ENCODE measurements at places on chromosomes 6 and 20. TPM values are rescaled to one million over a fixed set of nuclear protein-coding genes. Genes with fewer than 3 reads are reported as not detected.
A peak's percentile ranks its signal among the peaks of the same experiment; 100 is the strongest.

DNA sequence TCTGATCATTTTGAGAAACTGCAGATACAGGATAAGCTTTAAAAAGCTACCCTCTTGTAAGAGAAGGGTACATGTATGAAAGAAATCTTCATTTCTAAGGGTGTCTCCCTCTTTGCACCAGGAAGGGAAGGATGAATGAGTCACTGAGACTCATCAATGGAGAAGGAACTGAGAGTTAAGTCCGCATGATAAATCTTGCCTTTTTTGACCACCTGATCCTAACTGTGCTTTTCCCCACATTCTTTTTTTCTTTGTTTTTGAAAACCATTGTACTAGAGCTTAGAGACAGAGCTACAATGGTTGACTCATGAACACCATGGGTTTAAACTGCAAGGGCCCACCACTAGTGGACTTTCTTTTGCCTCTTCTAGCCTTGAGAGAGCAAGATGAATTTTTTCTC is 353.0 kb upstream of the RGS17 start:
- DNase-seq, result no peak

OPRL1 gene
- total RNA-seq, result 3.9 TPM

DNA sequence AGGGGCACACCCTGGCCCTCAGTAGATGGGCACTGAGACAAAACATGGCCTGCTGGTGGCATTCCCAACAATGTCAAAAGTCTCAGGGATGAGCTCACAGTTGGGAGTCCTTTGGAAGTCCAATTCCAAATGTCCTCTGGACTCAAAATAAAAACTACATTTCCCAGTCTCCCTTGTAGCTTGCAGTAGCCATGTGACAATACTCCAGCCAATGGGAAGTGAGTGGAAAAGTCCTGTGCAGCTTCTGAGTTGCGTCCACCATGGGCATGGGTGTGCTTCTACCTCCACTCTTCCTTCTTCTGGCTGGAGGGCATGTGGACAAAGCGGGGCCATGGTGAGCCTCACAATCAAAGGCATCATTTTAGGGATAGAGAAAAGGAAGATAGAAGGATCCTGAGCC is 5.8 kb upstream of the ADAM33 start:
- no peak for DNase-seq

GLP1R gene
- total RNA-seq, result not detected

DNA sequence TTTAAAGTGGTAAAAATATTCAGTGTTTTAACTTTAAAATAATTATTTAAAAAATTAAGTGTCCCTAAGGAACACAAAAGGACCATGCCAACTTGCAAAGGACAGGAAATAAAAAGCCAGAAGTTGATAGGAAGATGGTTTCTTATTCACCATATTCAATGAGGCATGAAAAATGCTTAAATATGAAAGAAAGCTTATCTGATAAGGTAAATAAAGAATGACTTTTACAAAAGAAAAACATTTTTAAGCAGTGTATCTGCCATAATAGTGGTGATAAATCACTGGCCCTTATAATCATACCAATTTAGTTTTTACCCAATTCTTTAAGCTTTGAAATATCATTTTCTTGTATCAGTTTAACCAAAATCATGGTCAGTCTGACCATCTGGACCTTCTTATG is 33.5 kb upstream of the POPDC3 start:
- no peak for DNase-seq

DNA sequence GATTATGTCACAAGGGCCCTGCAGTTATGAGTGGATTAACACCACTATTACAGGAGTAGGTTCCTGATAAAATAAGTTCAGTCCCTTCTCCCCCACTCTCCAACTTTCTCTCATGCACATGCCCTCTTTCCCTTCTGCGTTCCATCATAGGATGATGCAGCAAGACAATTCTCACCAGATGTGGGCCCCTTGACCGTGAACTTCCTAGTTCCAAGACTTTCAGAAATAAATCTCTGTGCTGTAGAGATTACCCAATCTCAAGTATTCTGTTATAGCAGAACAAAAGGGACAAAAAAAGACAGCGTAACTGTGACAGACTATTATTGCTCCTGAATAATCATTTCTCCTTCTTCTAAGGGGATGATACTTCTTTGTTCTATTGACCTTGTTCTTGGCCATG is 33.8 kb upstream of the TMEM244 start:
- no peak for DNase-seq

- no peak for DNase-seq
These were observed at the start of gene XKR7 for GRCh38 chr20:31967830-31968249. XKR7 (plus strand) TSS chr20:31968151; CDS start chr20:31968176, 25 bp downstream.

- DNase-seq, result no peak
These were observed 377.5 kb downstream of the CDKAL1 start for GRCh38 chr6:20911712-20912111.

MUC21 gene
- not detected for total RNA-seq

- no peak for DNase-seq
These were observed 24.7 kb upstream of the GFOD1 start for GRCh38 chr6:13511913-13512717.

- DNase-seq, result no peak
These were observed 93.3 kb downstream of the ADGRB3 start for GRCh38 chr6:68728159-68728979.

- peak; percentile 1 for DNase-seq
These were observed 44.7 kb downstream of the SLC35F1 start for GRCh38 chr6:117951783-117952182.

GRCh38 chr6:20669571-20670314 is 135.5 kb downstream of the CDKAL1 start:
- no peak for DNase-seq

ZNF334 gene
- total RNA-seq, result 0.30 TPM

HFE gene
- 7.7 TPM for total RNA-seq

GRCh38 chr20:4026093-4026601 is 10.8 kb upstream of the RNF24 start:
- DNase-seq, result peak; percentile 81

DNA sequence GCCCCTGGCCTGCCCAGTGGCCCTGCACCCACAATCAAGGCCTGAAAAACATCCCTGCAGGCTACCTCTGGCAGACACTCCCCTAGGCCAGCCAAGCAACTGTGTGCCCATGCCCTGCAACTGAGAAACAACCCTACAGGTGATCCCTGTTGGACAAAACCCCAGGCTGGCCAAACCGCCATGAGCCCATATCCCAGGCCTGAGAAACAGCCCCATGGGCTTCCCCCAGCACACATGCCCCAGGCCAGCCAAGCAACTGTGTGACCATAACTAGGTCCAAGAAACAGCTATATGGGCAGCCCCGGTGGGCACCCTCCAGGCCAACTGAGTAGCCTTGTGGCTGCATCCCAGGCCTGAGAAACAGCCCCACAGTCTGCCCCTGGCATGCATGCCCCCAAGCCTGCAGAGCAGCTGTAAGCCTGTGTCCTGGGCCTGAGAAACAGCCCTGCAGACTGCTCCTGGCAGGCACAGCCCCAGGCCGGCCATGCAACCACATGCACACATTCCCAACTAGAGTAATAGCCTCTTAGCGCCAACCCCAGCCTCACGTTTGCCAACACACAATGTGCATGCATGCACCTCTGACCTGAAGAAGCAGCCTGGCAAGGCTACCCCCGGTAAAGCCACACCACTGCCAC is 41.0 kb upstream of the SRSF6 start:
- DNase-seq, result no peak
